Mesenteric fat pad (tissue), 1 donor: ENCODE measurements at places on chromosomes 5 and 9.

DNA sequence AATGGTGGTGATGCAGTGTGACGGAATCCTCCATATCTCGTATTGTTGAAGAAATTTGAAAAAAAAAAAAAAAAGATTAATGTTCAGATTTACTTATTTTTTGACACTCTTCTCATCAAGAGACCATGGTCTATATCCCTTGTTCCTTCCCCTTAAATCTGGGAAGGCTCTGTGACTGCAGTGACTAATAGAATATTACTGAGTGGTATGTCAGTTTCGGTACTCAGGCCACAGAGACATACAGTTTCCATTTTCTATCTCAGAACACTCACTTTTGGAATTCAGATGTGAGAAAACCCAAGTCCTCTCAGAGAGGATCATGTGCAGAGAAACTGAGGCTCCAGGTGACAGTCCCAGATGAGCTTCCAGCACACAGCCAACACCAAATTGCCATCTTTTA, 1193.5 kb downstream of the DTWD2 start:
- no peak for DNase-seq

GRCh38 chr9:125652759-125653158, 54.2 kb downstream of the MAPKAP1 start:
- DNase-seq = no peak

DNA sequence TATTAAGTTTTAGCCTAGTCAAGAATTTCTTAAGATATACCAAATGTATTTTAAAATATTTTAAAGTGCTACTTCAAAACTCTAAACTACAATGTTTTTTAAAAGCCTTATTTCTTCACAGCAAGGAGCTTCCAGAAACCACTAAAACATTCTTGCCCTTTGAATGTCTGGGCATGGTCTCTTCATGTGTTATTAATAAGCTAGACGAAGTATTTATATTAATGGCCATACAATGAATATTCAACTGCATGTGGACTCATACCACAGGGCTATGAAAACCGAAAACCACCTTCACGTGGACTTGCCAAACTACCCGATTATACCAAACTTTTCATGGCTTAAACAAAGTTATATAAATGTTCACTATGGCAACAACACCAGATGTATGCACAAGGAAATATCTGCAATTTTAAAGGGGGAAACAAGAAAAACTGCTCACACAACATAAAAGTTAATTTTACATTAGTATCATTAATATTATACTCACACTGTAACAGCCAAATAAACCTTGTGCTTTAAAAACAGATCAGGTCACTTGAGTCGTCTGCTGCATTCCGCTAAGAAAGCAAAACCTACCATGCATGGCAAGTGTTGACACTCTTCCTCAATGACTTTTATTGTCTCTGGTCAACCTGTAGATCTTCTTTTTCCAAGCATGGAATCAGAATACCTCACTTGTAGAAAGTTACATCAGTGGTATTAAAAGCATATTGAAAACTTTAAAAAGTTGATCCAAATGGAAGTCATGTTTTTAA, 246.3 kb downstream of the BNC2 start:
- no peak for DNase-seq

DNA sequence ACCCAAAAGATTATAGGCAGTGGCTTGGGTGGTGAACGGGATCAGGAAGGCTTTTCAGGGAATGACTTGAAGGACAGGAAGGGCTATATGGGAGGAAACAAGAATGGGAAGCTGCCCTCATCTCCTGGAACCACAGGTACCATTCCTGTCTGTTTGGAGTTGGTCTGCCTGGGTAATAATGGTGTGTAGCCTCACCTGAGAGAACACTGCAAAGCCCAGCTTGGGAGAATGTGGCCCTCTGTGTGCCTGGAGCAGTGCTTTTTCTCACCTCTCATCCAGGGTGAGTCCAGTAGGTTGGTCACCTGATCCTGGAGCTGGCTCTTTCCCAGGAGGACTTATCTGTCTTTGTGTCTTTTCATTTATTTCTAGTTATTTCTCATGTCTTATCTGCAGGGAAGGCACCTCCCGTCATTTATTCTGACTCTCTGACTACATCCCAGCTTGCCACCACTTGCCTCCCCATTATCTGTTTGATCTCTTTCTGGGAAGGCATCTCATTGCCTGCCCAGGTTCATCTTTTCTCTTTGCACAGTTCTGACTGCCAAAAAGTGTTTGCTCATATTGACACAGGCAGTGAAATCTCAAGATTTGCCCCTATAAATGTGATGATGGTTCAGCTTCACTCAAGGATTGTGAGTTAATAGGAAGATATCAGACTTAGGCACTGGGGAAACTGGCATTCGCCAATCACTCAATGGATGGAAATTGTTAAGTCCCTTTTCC, 22.5 kb upstream of the OR2S2 start:
- no peak for DNase-seq

DNA sequence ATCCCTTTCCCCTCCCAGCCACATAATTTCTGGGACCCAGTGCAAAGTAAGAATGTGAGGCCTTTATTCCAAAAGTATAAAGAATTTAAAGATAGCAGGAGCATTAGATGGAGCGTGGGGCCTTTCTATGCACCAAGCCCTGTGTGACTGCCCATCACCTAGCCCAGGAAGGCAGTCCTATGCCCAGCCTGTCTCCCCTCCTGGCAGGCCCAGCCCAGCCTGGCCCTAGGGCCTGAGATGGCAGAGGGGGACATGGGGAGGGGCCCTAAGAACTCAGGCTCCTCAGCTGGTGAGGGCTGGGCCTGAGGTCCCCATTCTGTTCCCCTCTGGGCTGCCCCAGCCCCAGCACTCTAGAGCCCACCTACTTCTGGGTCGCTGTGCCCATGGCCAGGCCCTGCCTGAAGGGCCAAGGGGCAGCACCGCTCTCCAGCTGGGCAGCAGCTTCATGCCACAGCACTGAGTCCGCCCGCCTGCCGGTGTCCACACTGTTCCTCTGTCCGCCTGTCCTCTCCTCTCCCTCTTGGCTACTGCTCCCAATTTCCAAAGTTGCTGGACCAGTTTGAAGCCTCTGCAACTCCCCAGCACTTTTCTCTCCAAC, 995 bp upstream of the SLC23A1 start:
- DNase-seq = no peak

- DNase-seq = no peak
Measured at GRCh38 chr5:8831251-8831650, 714.6 kb downstream of the SEMA5A start.

- no peak for DNase-seq
Measured at GRCh38 chr9:36030871-36031270, 5.8 kb upstream of the RECK start.

GRCh38 chr9:114397219-114397847, 9.6 kb upstream of the AKNA start:
- no peak for DNase-seq

GRCh38 chr9:114351932-114352331, 22.3 kb downstream of the ORM2 start:
- DNase-seq = no peak

DNA sequence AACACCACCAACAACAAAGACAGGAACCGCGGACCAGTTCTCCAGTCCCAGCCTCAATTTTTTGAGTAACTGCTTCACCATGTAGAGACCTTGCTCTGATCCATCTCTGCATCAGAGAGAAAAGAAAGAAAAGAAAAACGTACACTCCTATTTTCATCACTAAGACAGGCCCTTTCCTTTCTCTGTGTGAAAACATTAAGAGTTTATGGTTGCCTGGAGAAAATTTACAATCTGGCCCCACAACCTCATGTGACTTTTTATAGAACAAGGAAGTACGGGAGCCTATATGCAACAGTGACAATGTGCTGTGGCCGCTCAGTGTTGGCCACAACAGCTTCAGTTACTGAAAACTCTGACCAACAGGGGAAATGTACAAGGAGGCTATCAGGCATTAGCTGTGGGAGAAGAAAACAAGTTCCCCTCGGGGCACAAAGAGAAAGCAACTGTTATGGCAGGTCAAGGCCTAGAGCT, 272.9 kb upstream of the PTGER4 start:
- DNase-seq = no peak

GRCh38 chr5:175356428-175356827, 87.6 kb downstream of the DRD1 start:
- DNase-seq = no peak

- DNase-seq = no peak
Measured at GRCh38 chr9:133460405-133461175, 812 bp downstream of the CACFD1 start.

- no peak for DNase-seq
Measured at GRCh38 chr5:9112520-9113291, 433.2 kb downstream of the SEMA5A start.

GRCh38 chr5:138953387-138954256, 78.5 kb upstream of the LRRTM2 start:
- no peak for DNase-seq

DNA sequence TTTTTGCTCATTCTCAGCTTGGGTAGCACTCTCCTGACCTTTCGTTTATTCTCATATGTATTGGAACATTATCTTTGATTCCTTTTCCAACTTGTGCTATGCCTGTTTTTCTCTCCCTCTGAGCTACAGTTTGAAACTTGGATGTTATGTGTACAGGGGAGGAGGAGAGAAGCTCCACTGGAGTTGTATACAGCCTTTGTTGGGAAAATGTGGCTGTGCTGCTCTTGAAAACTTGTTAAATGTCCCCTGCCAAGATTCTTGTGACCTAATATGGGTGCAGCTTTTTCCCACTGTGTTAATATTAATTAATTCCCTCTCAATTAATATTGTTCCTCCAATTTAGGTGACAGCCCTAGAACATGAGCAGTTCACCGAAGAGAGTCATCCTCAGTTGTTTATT, 235.4 kb downstream of the AOPEP start:
- no peak for DNase-seq

DNA sequence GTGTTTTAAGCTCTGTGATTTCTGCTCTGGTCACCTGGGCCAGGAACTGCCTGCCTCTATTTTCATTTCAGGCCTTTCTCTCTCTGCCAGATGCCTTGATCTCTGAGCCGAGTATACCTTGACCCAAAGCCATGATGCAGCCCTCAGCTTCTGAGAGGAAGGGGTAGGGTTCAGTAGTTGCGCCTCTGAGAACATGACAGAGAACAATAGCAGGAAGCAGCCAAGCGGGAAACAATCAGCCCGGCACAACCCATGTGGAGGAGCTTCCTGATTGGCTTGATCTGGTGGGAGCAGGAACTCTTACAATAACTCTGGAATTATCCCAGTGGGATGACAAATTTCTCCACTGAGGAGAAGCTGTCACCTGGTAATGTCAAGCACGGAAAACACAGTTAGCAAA, 127.4 kb downstream of the PALM2AKAP2 start:
- no peak for DNase-seq

DNA sequence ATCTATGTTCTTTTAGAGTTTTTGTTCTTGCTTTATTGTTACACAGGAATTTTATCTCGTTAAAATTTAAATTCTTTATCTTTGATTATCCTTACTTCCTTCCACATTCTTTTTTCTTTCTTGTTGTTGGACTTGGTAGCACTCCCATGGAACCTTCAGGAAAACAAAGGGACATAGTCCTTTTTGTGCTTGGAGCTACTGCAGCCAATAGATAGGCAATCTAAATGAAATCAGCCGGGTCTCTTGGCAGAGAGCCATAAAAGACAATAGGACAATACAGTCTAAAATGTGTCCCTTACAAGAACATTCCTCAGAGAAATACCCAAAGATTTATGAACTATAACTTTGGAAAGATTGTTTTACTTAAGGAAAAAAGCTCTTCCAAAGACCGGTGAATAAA, 548.1 kb upstream of the C9orf72 start:
- no peak for DNase-seq

- no peak for DNase-seq
Measured at GRCh38 chr5:22928821-22929482, 75.8 kb upstream of the CDH12 start.

GRCh38 chr9:91905237-91905650, 44.8 kb downstream of the ROR2 start:
- no peak for DNase-seq

DNA sequence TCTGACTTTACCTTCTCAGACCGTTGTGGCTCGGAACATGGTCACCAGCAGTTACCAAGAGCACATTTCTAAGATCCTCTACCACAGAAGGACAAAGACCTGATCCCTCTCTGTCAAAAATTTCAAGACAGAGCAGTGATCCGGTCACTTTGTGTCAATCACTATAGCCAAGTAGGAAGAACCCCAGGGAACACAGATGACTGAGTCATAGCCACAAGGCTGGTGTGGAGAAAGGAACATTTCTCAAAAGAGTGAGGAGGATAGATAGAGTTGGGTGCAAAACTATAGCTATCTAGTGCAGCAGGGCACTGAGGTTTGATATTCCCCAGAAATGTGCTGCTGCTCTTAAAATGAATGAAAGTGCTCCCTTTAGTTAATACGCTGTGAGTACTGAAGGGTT, 130.7 kb upstream of the SMIM23 start:
- DNase-seq = no peak

DNA sequence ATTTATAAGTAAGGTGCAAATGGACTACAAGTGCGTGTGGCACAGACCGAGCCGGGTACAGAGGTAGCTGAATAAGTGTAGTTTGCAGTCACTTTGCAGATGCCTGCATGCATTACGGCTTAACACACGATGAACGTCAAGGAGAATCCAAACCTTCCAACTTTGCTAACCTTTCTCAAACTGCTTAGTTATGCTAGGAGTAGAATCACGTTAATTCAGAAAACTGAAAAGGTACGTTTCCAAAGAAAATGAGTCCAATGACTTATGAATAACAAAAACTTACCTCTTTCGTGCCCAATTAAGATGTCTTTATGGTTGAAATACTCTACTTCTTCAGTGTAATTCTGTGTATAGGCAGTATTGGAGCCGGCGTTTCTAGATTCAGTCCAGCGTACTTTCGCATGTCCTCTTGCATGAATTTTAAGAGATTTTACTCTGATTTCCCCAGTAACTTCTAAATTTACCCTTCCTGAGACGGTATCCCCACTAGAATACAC, 539 bp downstream of the ARRDC3 start:
- DNase-seq = no peak

DNA sequence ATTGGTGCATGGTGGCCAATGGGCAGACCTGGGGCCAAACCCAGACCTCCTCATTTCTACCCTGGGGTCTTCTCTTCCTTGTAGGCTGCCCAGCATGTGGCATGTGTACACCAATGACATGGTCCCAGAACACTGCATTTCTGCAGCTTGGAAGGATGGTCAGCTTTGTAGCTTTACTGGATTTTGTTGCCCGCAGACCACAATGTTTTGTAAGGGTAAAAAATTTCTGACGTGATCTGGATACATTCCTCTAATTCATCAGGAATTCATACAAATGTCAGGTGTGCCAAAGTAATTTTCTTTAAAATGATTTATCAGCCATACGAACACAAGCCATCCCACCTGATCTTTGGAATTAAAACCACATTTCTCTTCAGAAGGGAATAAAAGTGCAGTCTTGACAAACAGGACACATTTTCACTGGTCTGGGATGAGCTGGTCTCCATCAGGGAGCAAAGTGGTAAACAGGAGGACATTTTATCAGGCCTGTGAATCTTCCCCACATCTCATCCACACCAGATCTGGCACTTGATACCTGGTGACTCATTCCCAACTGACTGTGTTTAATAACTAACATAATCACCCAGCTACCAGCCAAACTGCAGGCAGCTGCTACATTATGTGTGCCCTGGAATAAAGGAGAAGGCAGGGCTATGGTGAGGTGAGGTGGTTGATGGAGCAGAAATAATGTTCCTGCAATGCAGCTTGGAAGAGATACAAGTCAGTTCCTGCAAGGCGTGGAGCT, 103.9 kb downstream of the SPOCK1 start:
- DNase-seq = no peak

- no peak for DNase-seq
Measured at GRCh38 chr9:125747053-125747764, at the start of gene PBX3. Gene PBX3, plus strand, starts transcription at chr9:125747373.
